ENCODE measurements at places on chromosomes 11 and 22.

GRCh38 chr11:64675450-64676260, 47.3 kb downstream of the NRXN2 start:
- peak; percentile 58 for DNase-seq

GRCh38 chr22:33888821-33889220, 31.5 kb downstream of the LARGE1 start:
- DNase-seq, result no peak

DNA sequence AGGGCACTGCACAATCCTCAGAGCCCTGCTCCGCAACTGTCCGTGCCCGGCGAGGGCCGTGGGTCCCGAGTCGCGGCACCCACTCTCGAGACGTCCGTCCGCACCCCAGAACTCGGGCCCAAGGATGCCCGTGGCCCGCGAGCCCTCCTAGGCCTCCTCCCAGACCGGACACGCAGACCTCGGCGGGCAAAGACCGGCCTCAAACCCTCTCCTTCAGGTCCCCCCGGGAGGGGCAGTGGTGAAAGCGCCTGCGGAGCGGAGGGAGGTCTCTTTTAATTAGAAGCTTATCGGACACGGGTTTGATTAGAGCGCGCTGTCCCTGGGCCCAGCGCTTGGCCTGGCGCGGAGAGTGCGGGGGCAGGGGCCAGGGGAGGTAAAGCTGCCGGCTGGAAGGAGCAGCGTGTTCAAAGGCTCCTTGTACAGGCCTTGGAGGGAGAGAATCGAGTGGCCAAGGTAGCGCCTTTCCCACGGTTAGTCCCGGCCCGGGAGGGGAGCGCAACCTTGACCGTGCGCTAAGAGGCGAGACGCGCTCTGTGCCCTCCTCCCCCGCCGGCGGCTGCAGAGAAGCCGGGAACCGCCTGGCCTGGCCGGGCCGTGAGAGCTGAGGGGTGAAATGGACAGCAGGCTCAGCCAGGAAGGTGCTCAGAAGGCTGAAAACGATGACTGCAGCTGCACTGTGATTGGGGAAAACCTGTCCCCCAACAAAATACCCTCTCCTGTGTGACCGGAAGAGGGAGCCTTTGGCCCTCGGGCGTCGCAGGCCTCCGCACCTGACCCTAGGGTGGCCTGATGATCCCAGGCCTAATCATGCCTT, 4.6 kb downstream of the WT1 start:
- no peak for DNase-seq

GRCh38 chr11:129643031-129643721, 172.5 kb upstream of the TMEM45B start:
- DNase-seq, result no peak

DNA sequence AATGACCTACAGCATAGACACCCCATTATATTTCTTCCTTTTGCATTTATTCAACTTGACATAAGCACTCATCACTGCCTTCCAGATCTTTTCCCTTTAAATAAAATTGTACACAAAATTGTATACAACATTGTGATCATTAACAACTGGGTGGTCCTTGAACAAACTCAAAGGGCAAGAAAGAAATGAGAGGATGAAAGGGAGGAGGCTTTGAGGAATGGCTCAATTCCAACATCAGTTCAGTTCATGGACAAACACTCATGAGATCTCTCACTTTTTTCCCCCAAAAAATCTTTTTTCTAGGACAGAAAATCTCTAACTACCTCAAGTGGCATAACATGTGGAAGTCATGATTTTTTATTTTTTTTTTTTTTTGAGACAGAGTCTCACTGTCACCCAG, 113.7 kb downstream of the PLEKHA7 start:
- DNase-seq, result no peak

GRCh38 chr11:130448416-130449309, at the start of gene ADAMTS15:
TSS of gene ADAMTS15 (plus strand) at chr11:130448645. CDS start at chr11:130448974, 329 bp downstream.
- no peak for DNase-seq

All from posterior cingulate gyrus (tissue), 11 donors.